ENCODE measurements at places on chromosomes 4 and X. TPM values are rescaled to one million over a fixed set of nuclear protein-coding genes. Genes with fewer than 3 reads are reported as not detected.

DNA sequence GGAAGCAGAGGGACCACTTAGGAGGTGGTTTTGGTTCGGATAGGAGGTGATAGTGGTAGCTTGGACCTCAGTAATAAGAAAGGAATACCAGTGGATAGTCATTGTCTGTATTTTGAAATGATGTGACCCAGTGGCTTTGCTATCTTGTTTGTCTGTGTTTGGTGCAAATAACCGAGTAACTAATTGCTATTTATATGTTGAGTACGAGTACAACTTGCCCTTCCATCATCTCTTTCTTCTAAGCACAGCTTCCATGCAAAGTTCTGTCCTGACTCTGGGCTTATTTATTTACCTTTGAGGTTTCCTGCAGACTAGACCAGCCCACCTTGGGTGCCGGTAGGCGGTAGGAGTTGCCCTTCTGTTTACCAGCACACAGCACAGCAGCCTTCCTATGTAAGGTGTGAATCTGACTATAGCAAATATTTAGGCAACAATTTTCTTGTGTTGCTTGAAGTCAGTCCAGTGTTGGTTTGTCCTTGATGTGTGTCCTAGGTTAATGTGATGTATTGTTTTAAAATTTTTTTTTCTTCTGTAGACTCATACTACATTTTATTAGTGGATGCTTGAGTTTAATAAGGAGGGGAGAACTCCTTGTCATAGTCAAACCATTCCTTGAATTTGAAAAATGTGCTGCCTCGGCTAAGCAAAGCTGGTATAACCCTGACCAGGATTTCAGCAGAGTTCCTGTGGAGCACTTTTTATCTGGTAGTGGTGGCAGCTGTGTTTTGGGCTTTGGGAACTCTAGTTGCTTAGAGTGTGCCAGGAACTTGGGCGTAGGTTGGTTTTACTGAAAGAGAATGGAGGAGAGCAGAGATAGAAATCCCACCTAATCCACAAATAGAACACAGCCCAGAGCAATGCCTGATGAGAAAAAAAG, 21.9 kb downstream of the PTTG2 start:
- H3K27ac ChIP-seq, result no peak overlapping the region
- H3K4me3 ChIP-seq, result no peak overlapping the region
- no peaks in the 10 kb centered on the region for H3K36me3 ChIP-seq
- no peaks in the 10 kb centered on the region for H3K27me3 ChIP-seq

DNA sequence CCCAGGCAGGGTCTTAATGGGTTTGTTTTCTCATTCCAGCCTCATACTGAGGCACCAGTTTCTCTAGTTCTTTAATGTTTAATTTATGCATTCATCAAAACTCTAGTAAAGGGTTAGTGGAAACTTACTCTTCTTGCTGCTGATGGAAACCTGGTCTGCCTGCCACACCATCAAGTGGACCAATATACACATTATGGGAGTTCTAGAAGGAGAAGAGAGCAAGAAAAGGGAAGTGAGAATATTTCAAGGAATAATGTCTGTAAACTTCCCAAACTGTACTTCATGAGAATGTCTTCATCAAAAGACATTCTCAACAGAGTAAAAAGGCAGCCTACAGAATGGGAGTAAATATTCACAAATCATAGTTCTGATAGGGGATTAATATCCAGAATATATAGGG, 20.9 kb upstream of the DHX15 start:
- no peak for DNase-seq
- H3K4me1 ChIP-seq, result no peaks in the 10 kb centered on the region
- no peak overlapping the region for H3K27ac ChIP-seq

GRCh38 chr4:121685257-121685656, 11.5 kb downstream of the ANXA5 start:
- no peak for DNase-seq
- peaks cover 77% of the 10 kb centered on the region for H3K36me3 ChIP-seq
- no peak overlapping the region for H3K4me3 ChIP-seq
- peaks cover 23% of the 10 kb centered on the region for H3K4me1 ChIP-seq
- no peaks in the 10 kb centered on the region for H3K27me3 ChIP-seq

GRCh38 chrX:39516427-39516841, 581.3 kb downstream of the BCOR start:
- no peak overlapping the region for H3K27ac ChIP-seq
- no peaks in the 10 kb centered on the region for H3K36me3 ChIP-seq
- no peak for DNase-seq
- H3K27me3 ChIP-seq, result no peaks in the 10 kb centered on the region
- no peaks in the 10 kb centered on the region for H3K4me1 ChIP-seq
- H3K4me3 ChIP-seq, result no peak overlapping the region

- no peaks in the 10 kb centered on the region for H3K36me3 ChIP-seq
- H3K4me3 ChIP-seq, result no peak overlapping the region
- no peaks in the 10 kb centered on the region for H3K27me3 ChIP-seq
- H3K27ac ChIP-seq, result no peak overlapping the region
Observed at GRCh38 chr4:120096508-120097297, 30.1 kb upstream of the MAD2L1 start.

UCP1 gene
- not detected for total RNA-seq

DNA sequence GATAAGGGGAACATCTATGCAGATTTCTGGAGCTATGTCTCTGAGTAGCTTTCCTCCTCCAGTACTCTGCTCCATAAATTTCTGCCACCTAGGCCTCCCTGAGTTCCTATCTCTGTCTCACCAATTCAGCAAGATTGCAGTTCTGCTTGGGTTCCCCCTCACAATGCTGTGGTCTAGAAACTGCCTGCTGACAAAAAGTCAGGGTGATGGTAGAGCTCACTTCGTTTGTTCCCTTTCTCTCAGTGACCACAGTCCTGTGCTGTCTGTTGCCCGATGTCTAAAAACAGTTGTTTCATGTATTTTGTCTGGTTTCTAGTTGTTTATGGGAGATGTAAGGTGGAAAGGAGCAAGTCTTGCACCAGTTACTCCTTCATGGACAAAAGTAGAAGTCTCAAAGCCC, 41.1 kb downstream of the AMMECR1 start:
- H3K27ac ChIP-seq, result no peak overlapping the region
- no peaks in the 10 kb centered on the region for H3K4me1 ChIP-seq
- H3K27me3 ChIP-seq, result no peaks in the 10 kb centered on the region
- no peak for DNase-seq
- no peaks in the 10 kb centered on the region for H3K36me3 ChIP-seq
- H3K4me3 ChIP-seq, result no peak overlapping the region

DNA sequence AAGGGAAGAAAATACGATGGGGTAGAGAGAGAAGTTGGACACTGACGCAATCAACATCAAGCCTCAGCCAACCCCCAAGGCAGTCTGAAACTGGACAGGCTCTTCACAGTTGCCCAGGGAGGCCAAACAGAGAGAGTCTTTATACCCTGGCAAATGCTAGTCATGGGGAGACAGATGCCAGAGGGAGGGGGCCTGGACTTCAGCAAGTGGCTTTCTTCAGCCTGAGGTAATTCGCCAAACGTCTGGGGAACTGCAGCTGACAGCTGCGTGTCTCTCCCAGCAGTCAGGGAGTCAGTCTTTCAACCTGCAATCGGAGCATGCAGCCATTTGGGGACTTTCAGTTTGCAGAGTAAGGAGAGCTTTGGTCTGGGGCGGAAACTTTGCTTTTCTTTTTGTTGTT, 521.6 kb downstream of the TRIML1 start:
- no peak for DNase-seq
- H3K4me1 ChIP-seq, result no peaks in the 10 kb centered on the region
- no peaks in the 10 kb centered on the region for H3K27me3 ChIP-seq
- H3K36me3 ChIP-seq, result no peaks in the 10 kb centered on the region

DNA sequence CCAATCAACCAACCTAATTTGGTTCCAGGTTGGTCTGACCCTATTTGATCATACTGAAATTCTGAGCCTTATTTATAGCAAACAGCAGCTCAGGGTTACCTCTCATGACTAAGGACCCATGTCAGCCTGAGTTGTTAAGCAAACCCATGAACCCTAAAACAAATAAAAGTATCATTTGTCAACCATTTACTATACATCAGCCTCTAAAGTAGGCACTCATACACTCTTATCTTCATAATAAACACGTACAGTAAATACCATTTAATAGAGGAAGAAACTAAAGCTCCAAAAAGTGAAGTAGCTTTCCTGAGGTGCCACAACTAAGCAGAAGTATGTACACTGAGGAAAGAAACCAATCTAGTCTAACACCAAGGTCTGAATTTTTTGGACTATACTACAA, 25.2 kb downstream of the MANBA start:
- no peaks in the 10 kb centered on the region for H3K36me3 ChIP-seq
- no peak overlapping the region for H3K4me3 ChIP-seq
- no peak overlapping the region for H3K27ac ChIP-seq
- no peaks in the 10 kb centered on the region for H3K27me3 ChIP-seq
- no peak for DNase-seq
- peaks cover 18% of the 10 kb centered on the region for H3K4me1 ChIP-seq

GRCh38 chrX:46665232-46666152, 91.9 kb downstream of the CHST7 start:
- H3K36me3 ChIP-seq, result no peaks in the 10 kb centered on the region
- DNase-seq, result no peak
- H3K4me3 ChIP-seq, result no peak overlapping the region

- no peak overlapping the region for H3K27ac ChIP-seq
- H3K27me3 ChIP-seq, result no peaks in the 10 kb centered on the region
- no peaks in the 10 kb centered on the region for H3K36me3 ChIP-seq
- no peak for DNase-seq
- H3K4me1 ChIP-seq, result no peaks in the 10 kb centered on the region
- no peak overlapping the region for H3K4me3 ChIP-seq
Observed at GRCh38 chr4:85445050-85445639, 29.8 kb upstream of the ARHGAP24 start.

DNA sequence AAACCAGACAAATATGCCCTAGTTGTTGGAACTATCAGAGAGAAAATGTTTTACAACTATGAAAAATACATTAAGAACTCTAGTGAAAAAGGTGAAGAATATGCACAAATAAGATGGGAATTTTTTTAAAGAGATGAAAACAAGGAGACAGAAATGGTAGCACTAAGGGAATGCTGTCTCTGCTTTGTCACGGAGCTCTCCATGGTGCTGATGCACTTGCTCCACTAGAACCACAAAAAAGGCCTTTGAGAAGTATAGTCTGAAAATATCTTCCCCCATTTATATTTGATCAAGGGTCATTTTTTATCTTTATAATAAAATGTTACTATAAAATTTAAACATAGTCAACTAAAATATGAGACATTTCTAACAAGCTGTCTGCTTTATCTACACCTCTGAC, 1655.5 kb upstream of the AGA start:
- no peak overlapping the region for H3K4me3 ChIP-seq
- no peaks in the 10 kb centered on the region for H3K27me3 ChIP-seq
- H3K4me1 ChIP-seq, result no peaks in the 10 kb centered on the region
- H3K27ac ChIP-seq, result no peak overlapping the region
- H3K36me3 ChIP-seq, result no peaks in the 10 kb centered on the region
- no peak for DNase-seq

DNA sequence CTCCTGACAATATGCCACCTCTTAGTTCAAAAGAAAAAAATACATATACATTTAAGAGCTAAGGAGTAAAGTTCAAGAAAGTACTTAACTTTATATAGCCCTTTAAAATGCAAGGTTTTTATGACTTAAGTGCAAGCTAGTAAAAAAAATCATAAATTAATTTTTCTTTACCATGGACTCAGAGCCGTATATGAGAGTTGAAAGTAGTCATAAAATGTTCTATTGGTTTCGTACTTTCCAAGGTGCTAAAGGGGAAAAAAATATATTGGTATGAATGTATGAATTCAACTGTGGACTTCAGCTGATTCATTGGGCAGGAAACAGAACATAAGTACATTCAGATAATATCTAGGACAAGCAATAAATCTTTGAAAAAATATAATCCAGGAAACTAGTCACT, 869.8 kb upstream of the AGA start:
- H3K27ac ChIP-seq, result no peak overlapping the region
- H3K4me1 ChIP-seq, result no peaks in the 10 kb centered on the region
- H3K27me3 ChIP-seq, result no peaks in the 10 kb centered on the region
- no peak overlapping the region for H3K4me3 ChIP-seq

CLNK gene
- total RNA-seq, result 0.35 TPM

SLC49A3 gene
- 32.9 TPM for total RNA-seq

Measured in upper lobe of right lung (tissue), 1 donor.